ENCODE measurements at places on chromosomes 2 and 18. TPM values are rescaled to one million over a fixed set of nuclear protein-coding genes. Genes with fewer than 3 reads are reported as not detected.

- DNase-seq: peak; percentile 60
Observed at GRCh38 chr2:144519934-144520731, at the start of gene ZEB2. Gene ZEB2 (minus strand): TSS chr2:144520119. CDS start chr2:144517350, 2,769 bp downstream.

- no peak for DNase-seq
Observed at GRCh38 chr18:66211749-66212148, 392.1 kb downstream of the CDH19 start.

DNA sequence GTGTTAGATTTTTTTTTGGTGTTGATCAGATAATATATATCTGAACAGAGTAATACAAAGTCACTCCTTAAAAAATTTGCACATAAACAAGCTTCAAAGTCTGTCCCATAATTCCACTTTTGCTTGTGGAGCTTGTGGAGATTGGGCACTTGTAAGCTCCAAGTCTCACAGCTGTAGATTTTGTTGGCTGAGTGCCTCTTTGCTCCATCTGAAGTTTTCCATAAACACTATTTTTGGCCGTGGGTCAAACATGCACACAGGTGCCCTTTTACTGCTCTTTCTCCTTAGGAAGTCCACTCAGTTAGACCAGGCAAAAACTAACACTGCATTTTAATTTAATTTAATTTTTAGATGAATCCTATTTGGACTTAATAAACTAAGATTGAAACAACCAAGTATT is 3.6 kb upstream of the KCNJ13 start:
- DNase-seq: no peak

- no peak for DNase-seq
Observed at GRCh38 chr2:156473445-156473844, 37.3 kb downstream of the GPD2 start.

Gene TACR1
- total RNA-seq: 1.2 TPM

Gene SLC40A1
- total RNA-seq: 45.2 TPM

Gene FOXI3
- total RNA-seq: 0.41 TPM

Gene SCRN3
- 42.4 TPM for total RNA-seq

Gene ZNF385B
- total RNA-seq: 7.7 TPM

All from frontal cortex (tissue), 4 donors.